Kidney epithelial cell (primary cell): ENCODE measurements at places on chromosomes 5 and 9. TPM values are rescaled to one million over a fixed set of nuclear protein-coding genes. Genes with fewer than 3 reads are reported as not detected.

Gene SPOUT1
- total RNA-seq, result 33.1 and 61.1 TPM in 2 replicates

Gene FNIP1
- total RNA-seq, result 35.2 and 47.7 TPM in 2 replicates

Gene FYB1
- not detected in 2 replicates for total RNA-seq

Gene PTGES2
- 81.2 and 98.4 TPM in 2 replicates for total RNA-seq

Gene AMBP
- not detected in 2 replicates for total RNA-seq

Gene BNC2
- 0.96 and 1.5 TPM in 2 replicates for total RNA-seq

Gene CER1
- total RNA-seq, result not detected in 2 replicates

Gene ARL14EPL
- total RNA-seq, result not detected in 2 replicates

Gene FAM174A
- total RNA-seq, result 20.3 and 22.2 TPM in 2 replicates

Gene TOR4A
- 33.5 and 50.3 TPM in 2 replicates for total RNA-seq

Gene GAS1
- 6.1 and 8.3 TPM in 2 replicates for total RNA-seq

GRCh38 chr9:124767821-124768220 is 3.3 kb downstream of the NR6A1 start:
- DNase-seq, result no peak

- DNase-seq, result peak; percentile 51
Observed at GRCh38 chr5:81626524-81626923, 124.4 kb downstream of the SSBP2 start.

DNA sequence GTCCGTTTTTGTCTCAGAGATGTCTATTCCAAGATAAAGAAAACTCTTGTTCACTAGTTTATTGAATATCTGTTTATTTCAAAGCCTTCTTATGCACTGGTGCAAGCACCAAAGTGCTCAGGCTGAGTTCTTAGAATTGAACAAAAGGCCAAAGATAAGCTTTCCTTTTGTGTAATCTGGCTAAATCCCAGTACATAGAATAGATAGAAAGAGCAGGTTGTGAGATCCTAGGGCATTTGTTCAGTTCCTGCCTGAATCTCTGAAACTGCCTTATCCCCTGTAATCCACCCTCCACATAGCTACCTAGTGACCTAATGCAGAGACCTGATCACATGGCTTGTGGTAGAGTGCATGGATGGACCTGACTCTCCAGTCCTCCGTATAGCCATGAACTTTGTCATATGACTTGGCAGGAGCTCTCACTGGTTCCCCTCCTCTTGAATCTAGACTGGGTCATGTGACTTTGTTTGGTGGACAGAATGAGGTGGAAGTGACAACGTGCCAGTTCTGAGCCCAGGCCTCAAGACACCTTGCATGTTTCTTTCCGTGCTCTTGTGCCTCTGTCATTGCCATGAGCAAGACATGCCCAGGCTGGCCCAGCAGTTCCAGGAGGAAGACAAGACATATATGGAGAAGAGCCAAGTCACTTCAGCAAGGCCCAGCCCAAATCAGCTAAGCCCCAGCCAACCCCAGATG is 139.3 kb upstream of the SHB start:
- peak; percentile 34 for DNase-seq

DNA sequence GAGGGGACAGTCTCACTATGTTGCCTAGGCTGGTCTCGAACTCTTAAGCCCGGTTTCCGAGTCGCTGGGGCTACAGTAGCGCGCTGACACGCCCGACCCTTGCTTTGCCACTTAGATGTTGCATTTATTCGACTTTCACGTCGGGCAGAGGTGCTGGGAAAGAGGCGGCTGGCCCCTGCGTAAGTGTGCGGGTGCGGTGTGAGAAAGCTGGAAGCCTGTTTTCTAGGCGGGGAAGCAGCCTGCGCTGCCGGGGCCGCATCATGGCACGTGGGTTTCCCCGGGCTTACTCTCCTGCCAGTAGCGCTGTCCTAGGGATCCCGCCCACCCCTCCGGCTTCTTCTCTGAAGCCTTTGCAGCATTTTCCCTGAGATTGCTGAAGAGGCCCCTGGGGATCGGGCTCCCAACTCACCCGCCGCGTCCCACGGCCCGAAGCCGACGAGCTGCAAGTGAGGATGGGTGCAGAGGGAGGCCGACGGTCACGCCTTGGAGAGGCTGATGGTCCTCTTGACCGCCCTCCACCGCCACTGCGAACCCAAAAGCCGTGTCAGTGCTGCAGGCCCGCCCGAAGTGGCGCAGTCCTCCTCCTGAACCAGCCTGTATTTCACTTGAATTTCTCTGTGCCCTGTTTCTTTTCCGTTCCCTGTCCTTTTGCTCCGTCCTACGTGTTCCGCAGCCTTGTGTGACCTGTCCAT is 5.8 kb upstream of the TRIM41 start:
- DNase-seq, result no peak

- no peak for DNase-seq
Observed at GRCh38 chr5:128645581-128645980, 107.5 kb upstream of the FBN2 start.

DNA sequence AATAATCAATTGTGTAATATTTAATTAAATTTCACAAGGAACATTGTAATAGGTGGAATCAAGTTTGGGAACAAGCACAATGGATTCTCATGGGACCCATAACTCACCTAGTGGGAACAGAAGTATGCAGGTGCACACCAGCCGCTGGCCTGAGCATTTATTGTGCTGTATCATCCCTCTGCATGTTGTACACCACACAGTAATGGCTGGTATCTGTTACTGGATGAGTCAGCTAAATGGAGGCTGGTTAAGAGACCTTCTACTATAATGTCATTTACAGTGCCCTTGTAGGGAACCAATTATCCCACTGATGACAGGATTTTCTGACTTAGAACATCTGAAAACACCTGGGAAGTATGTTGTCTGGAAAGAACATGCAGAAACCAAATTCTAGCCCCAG is 3.2 kb upstream of the MAP3K1 start:
- no peak for DNase-seq

DNA sequence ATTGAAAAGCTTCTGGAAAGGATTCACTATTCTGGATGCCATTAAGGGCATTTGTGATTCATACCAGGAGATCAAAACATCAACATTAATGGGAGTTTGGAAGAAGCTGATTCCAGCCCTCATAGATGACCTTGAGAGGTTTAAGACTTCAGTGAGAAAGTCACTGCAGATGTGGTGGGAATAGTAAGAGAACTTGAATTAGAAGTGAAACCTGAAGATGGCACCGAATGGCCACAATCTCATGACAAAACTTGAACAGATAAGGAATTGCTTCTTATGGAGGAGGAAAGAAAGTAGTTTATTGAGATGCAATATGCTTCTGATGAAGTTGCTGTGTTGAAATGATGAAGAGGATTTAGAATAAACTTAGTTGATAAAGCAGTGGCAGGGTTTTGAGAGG is 254.6 kb upstream of the SLC24A2 start:
- no peak for DNase-seq

GRCh38 chr9:93304574-93305496 is 120.9 kb downstream of the WNK2 start:
- DNase-seq, result no peak

DNA sequence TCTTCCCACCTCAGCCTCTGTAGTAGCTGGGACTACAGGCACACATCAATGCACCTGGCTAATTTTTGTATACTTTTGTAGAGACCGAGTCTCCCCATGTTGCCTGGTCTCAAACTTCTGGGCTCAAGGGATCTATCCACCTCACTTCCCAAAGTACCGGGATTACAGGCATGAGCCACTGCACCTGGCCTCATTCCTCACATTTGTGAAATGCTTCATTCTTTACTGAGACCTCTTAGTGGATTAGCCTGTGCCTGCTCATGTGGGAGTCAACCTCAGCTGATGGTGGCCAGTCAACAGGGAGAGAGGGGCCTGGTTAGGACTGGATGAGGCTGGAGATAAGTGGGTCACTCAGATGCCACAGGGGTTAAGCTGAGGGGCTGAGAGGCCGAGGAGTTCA is 37.3 kb upstream of the CLK4 start:
- DNase-seq, result no peak

GRCh38 chr9:136307215-136307750 is 3.4 kb upstream of the CCDC187 start:
- no peak for DNase-seq

GRCh38 chr9:20187318-20187717 is 398.5 kb upstream of the SLC24A2 start:
- DNase-seq, result no peak

GRCh38 chr9:135575995-135576631 is 14.6 kb downstream of the PAEP start:
- DNase-seq, result no peak

- DNase-seq, result no peak
Observed at GRCh38 chr9:19119246-19119645, 8.0 kb downstream of the PLIN2 start.

DNA sequence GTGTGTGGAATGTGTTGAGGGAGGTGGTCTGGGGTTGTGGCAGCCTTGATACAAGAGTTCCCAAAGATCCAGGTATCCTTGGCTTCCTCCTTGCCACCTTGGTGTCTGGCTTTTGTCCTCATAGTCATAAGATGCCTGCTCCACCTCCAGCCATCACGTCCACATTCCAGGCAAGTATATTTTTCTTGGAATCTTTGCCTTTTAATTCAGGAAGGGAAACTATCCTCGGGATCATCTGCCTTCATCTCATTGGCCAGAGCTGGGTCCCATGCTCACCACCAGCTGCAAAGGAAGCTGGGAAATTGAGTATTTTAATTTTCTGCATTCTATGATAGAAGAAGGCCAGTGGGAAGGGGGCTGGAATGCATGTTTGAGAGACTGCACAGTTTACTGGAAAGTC is 186.7 kb downstream of the C9orf50 start:
- no peak for DNase-seq

DNA sequence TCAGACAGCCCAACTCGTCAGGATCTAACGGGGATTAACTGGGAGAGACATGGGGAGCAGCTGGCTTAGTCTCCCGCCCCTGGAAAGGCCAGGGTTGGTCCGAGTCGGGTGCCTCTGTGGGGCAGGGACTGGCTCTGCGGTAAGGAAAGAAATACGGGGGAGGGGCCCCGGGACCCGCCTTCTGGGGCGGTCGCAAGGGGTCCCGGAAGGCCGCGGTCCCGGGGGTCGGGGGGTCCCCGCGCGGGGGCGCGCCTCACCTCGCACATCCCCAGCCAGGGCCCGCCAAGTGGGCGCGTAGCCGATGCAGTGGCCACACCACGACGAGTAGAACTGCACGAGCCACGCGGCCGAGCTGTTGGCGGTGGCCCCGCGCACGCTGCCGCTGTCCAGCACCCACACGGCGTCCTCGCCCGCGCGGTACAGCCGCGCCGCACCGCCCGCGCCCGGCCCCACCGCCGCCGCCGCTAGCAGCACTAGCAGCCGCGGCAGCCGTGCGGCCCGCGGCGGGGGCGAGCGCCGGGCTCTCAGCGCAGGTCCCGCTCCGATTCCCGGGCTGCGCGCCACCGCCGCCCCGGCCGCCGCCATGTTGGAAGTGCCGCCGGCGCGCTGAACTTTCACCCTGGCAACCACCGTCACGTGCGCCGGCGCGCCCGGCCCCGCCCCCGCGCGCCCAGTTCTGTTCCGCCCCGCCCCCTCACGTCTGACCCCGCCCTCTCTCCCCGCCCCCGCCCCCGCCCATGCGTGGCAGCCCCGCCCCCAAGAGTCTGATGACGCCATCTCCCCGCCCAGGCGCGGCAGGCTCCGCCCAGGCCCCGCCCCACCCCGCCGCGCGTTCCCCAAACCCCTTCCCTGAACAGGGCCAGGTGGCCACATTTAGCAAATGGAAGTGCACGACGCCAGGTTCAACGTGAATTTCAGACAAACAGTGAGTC is at the start of gene QSOX2:
Gene QSOX2 (minus strand): TSS at position 594 of the 932 bp plus-strand sequence. CDS start 9 bp downstream, at position 585.
- no peak for DNase-seq

GRCh38 chr5:23457780-23458179 is 49.6 kb upstream of the PRDM9 start:
- no peak for DNase-seq

GRCh38 chr9:129559506-129559881 is 61.4 kb downstream of the C9orf50 start:
- DNase-seq, result no peak

GRCh38 chr5:169213479-169213878 is 87.5 kb downstream of the SLIT3 start:
- no peak for DNase-seq

- no peak for DNase-seq
Observed at GRCh38 chr9:5884191-5884590, 6.5 kb upstream of the MLANA start.

DNA sequence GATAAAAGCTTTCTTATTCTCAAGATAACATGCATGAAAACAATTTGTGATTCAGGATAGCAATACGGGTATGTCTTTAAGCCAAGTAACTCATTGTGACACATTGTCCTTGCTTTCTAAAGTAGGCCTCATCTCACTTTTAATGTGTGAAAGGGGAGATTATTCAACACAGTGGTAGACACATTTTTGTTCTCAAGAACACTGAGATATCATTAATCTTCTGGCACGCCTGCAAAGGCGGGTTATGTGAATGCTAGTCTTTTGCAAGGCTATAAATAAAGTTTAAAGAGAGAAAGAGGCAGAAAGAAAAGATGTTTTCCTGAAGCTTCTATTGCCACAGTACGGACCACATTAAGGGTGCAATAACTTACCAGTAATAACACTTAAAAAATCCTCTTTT is 181.8 kb upstream of the MEF2C start:
- no peak for DNase-seq

DNA sequence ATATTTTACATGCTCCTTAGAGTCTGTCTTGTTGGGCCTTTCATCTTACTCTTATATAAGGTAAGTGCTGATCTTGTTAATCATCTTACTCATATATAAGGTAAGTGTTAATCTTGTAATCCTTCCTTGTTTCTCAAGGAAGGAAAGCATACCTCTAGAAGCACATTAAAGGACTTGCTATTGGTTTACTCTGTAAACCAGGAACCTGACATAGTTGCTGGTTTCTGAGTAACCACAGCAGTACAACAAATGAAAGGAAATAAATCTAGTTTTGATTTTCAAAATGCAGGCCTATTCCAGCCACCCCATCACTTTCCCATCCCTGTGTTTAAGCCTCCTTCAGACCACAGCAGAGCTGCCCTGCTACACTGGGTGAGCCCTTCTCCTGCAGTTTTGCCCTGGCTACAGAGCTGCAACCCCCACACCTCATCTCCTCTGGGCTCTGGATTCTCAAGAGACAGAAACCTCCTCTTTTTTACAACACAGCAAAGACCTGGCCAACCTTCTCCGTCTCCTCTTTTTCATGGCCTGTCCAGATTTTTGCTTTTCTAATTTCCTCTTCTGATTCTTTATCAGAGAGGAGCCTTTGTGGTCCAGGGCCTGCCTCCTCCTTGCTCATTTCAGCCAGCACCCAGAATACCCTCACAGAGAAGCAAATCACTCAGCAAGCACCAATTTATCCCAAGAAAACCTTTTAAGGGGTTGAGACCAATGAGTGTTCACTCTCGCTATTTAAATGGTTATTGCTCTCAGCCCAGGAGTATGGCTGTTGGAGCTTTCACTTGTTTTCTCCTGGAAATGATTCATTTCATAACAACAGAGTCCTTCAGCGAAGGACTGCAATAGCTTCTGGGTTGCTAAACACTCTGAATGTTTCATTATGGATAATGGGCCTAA is 103.2 kb downstream of the FSTL4 start:
- no peak for DNase-seq

DNA sequence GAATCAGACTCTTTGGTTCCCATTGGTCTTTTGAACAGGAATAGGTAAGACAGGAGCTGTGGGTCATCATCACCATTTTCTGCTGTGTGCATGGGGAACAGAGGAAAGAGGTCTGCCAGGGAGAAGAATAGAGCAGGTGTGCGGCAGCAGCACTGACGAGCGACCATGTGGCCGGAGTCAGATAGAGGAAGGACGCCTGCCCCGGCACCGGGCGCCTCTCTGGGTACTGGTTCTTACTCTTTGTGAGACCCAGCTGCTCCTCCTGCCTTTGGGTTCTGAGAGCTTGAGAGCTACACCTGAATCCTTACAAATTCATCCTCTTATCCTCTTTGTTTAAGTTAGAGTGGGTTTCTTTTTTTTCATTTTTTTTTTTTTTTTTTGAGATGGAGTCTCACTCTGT is 90.8 kb downstream of the NDFIP1 start:
- DNase-seq, result no peak

- DNase-seq, result no peak
Observed at GRCh38 chr5:40029711-40030495, 605.1 kb upstream of the DAB2 start.
